ENCODE measurements at places on chromosomes 13 and 19.

GRCh38 chr19:3142292-3142670 lies 6.4 kb downstream of the GNA15 start:
- DNase-seq = no peak

DNA sequence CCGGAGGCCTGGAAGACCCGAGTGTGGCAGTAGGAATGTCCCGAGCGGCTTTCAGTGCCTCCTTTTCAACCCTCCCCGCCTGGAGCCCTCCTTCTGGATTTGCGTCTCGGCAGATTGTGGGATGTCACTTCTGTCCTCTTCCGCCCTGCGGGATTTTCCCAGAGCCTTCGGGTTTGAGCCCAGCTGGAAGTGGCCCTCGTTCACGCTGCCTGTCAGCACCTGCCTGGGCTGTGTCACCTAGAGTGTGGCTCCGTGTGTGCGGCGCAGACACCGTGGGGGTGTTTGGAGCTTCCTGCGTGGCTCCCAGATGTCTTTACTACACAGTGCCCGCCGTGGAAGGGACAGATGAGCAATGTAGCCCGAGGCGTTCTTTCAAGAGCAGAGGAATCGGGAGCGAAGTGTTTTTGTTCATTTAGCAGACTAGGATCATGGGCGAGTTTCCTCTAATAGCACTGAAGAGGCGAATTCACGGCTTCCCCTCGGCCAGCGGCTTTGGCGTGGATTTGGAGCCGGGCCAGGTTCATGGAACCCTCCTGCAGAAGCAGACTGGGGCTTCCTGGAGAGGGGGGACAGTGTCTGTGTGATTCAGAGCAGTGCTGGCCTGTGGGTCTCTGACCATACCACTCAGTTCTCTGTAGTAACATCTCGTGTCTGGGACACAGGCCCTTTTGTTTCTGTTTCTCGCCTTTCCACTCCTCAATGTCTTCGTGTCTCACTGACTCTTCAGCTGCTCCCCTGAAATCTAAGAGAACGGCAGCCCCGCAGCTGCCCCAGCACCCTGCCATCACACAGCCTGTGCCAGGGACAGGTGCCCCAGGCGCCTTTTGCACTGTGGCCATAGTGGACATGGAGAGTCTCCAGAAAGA lies 68.0 kb downstream of the KDM4B start:
- DNase-seq = peak; percentile 7

- no peak for DNase-seq
These were observed 1.1 kb downstream of the FGF14 start for GRCh38 chr13:102400675-102401145.

- peak; percentile 39 for DNase-seq
These were observed 903.1 kb downstream of the SLITRK6 start for GRCh38 chr13:84896128-84896527.

- no peak for DNase-seq
These were observed 174.7 kb downstream of the GPC5 start for GRCh38 chr13:91572944-91573598.

DNA sequence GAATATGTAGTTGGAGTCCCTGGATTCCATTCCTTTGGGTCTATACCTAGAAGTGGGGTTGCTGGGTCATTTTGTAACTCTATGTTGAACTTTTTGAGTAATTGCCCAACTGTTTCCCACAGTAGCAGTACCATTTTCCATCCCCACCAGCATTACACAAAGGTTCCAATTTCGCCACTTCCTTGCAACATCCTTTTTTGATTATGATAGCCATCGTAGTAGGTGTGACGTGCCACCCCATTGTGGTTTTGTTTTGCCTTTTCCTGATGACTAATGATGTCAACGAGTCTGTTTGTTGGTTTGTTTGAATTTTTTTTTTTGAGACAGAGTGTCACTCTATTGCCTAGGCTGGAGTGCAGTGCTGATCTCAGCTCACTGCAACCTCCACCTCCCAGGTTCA lies 3.3 kb upstream of the PEX11G start:
- DNase-seq = no peak

GRCh38 chr13:24540236-24541126 lies 27.9 kb upstream of the PARP4 start:
- no peak for DNase-seq

DNA sequence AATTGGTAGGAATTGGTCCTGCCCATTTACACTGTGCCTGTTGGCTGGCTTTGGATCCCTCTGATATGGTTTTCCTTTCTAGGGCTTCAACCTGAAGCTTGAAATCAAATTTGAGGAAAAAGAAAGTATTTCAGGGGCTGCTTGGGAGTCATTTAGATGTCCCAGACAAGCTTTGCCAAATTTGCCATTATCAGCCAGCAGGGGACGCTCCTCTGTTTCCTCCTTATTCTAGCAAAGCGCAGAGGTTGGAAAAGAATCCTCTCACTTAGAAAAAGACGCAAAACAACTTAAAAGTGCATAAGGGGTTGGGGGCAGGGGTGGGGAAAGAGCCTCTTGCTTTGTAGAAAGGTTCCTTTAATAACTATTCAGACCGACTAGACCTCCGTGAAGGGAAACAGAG lies 1211.1 kb upstream of the PCDH20 start:
- no peak for DNase-seq

DNA sequence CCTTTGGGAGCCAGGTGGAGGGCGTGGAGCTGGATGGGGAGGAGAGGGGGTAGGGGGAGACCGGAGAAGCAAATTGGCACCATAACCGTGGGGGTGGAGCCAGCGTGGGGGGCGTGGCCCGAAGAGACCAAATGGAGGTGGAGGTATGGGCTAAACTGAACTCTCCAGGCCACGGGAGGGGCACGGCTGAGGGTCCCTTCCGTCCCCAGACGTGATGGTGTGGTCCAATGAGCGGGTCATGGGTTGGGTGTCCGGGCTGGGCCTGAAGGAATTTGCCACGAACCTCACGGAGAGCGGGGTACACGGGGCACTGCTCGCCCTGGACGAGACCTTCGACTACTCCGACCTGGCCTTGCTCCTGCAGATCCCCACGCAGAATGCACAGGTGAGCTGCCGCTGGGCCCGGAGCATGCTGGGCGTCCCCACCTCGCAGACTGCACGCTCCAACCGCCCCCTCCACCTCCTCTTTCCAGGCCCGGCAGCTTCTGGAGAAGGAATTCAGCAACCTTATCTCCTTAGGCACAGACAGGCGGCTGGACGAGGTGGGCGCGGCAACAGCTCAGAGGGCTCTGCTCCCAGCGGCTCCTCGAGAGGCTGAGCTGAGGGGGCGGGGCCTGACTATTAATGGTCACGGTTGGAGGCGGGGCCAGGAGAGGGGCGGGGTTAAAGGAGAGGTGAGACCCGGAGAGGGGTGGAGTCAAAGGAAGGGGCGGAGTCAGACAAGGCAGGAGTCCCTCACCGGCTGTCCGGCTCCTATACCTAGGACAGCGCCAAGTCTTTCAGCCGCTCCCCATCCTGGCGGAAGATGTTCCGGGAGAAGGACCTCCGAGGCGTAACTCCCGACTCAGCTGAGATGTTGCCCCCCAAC lies 6.2 kb downstream of the HRC start:
- DNase-seq = peak; percentile 81

GRCh38 chr19:5003781-5004180 lies 34.9 kb downstream of the KDM4B start:
- DNase-seq = no peak

- DNase-seq = no peak
These were observed 216.5 kb downstream of the PCCA start for GRCh38 chr13:100305398-100305797.

GRCh38 chr13:80469853-80470381 lies 129.0 kb upstream of the SPRY2 start:
- DNase-seq = no peak

GRCh38 chr19:38441657-38442348 lies 8.3 kb downstream of the RYR1 start:
- no peak for DNase-seq

DNA sequence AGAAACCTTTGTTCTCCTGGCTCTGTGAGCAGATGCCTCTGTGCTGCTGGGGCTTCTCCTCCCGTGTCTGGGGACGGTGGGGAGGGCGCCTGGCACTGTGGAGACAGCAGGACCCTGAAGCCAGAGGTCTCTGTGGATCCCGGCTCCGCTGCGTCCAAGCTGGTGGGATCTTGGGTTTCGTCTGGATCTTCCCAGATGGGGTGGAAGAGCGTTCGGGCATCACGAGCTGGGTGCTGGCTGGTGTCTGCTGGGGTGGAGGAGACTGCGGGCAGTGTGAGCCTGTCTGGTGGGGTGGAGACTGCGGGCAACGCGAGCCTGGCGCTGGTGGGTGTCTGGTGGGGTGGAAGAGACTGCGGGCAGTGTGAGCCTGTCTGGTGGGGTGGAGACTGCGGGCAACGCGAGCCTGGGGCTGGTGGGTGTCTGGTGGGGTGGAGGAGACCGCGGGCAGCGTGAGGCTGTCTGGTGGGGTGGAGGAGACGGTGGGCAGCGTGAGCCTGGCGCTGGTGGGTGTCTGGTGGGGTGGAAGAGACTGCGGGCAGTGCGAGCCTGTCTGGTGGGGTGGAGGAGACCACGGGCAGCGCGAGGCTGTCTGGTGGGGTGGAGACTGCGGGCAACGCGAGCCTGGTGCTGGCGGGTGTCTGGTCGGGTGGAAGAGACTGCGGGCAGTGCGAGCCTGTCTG lies 5.6 kb downstream of the TEX29 start:
- no peak for DNase-seq

DNA sequence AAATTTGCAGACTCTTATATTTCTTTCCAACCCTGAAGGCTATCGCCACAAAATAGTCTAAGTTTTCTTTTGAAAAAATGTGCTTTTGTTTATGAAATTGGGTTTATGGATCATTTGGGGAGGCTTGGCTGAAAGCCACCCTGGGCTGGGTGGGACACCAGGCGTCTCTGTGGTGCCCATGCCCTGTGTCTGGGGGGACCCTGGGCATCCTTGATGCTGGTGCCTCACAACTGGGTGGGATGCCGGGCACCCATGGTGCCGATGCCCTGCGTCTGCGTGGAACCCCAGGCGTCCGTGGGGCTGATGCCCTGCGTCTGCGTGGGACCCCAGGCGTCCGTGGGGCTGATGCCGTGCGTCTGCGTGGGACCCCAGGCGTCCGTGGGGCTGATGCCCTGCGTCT lies 105.0 kb downstream of the RAB20 start:
- no peak for DNase-seq

DNA sequence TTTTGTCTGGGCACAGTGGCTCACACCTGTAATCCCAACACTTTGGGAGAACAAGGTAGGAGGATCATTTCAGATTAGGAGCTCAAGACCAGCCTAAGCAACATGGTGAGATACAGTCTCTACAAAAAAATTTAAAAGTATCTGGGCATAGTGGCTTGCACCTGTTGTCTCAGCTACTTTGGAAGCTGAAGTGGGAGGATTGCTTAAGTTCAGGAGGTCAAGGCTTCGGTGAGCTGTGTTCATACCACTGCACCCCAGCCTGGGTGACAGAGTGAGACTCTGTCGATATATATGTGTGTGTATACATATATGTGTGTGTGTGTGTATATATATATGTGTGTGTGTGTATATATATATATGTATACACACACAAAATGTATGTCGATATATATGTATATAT lies 833.0 kb downstream of the PCDH9 start:
- no peak for DNase-seq

- no peak for DNase-seq
These were observed 338.0 kb downstream of the TEX29 start for GRCh38 chr13:111658145-111659100.

DNA sequence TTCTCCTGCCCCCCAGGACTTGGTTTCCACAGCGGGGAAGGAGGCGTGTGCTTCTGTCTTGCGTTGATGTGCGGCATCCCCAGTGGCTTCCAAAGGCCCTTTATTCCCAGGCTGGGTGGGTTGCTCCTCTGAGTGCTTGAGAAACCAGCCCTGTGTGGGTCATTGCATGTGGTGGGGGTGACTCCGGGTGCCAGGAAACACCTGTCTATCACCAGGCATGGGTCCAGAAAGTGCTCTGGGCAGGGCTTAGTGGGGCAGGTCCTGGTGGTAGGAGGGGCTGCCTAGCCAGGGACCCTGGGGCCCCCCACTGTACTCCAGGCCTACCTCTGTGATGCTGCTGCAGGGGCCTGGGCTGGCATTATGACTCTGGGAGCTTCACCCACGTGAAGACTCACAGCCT lies 9.6 kb downstream of the DDA1 start:
- DNase-seq = no peak

- DNase-seq = no peak
These were observed 3.1 kb downstream of the RPS28 start for GRCh38 chr19:8324186-8325050.

GRCh38 chr19:41261474-41262190 lies 2.5 kb upstream of the HNRNPUL1 start:
- DNase-seq = no peak

DNA sequence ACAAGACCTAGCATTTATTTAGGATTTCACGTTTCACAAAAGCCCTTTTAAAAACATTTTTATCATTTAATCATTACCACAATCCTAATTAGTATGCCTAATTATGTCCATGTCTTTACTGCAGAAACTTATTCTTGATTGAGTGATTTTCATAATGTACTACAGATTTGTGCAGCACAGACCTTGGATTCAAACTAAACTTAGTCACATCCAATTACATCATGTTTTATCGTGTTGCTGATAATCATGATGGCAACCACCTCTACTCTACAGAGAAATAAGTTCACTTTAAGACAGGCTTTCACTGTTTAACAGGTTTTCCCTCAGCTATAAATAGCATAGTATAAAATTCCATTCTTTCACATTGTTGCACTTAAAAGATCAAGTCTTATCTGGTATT lies 240.9 kb upstream of the RFC3 start:
- DNase-seq = no peak

- DNase-seq = no peak
These were observed 51.7 kb upstream of the ZNF599 start for GRCh38 chr19:34824686-34825085.

- DNase-seq = no peak
These were observed 1.2 kb upstream of the PLEKHF1 start for GRCh38 chr19:29663861-29664752.

DNA sequence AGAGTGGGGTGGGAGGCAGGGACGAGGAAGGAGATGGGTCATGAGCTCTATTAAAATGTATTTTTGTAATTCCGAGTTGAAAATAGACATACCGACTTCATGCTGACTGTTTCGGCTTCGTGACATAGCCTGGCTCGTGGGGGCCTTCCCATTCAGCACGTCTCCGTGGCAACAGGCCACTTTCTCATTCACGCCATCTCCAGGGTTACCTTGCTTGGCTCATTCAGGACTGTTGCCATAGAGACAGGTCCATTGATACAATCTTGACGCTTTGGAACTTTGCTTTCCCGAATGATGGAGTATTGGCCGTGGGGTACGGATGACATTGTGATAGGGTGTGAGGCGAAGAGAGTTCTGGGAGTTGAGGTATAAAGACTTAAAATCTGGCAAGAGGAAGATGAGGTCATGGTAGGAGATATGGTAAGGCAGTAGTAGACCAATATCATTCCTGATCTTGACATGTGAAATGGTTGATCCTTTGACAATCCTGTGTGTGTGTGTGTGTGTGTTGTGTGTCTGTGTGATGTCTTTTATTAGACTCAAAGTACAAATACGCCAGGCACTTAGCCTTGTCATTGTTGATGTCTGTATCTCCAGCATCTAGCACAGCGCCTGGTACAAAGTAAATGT lies 97.3 kb downstream of the CACNA1A start:
- no peak for DNase-seq

DNA sequence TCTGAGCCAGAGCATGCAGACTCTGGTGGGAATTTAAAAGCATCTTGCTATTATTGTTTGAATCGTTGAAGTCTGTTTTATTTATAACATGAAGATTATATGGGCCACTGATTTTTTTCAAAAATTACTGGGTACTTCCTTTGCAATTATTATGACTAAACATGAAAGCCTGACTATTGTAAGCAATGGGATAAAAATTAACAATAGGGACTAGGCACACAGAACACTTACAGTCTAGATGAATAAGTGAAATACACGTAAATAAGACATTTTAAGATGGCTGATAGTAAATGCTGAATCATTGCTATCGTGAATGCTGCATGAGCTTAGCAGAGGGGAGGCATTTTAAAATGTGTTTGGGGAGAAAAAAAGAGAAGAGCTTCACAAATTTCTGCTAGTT lies 81.0 kb upstream of the MAB21L1 start:
- DNase-seq = no peak
